GM12892 (cell line): ENCODE measurements at places on chromosomes 2 and 18.

GRCh38 chr2:148917431-148917830 lies 42.4 kb downstream of the KIF5C start:
- DNase-seq, result no peak

DNA sequence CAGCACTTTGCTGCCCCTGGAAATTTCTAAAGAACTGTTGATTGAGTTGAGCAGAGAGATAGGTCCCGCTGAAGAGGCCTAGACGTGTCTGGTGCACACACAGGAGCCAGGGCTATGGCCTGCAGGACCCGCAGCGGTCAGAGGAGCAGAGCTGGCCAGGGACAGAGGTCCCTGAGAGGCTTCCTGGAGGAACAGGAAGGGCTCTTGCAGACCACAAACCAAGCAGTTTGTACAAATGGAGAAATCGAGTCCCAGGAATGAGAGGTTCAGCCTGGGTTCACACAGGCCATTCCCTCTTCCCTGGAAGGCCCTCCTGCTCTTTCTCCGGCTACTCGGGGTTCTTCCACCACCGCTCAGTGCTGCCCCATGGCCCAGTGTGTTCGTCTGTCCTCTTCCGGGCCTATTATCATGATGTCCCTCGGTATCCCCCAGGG lies 1.2 kb upstream of the BIN1 start:
- DNase-seq, result no peak

GRCh38 chr2:26410764-26411243 lies 9.1 kb downstream of the DRC1 start:
- DNase-seq, result no peak

- no peak for DNase-seq
Measured at GRCh38 chr2:33247365-33247764, 229.1 kb upstream of the RASGRP3 start.

- no peak for DNase-seq
Measured at GRCh38 chr18:56146565-56146964, 491.8 kb downstream of the TXNL1 start.

DNA sequence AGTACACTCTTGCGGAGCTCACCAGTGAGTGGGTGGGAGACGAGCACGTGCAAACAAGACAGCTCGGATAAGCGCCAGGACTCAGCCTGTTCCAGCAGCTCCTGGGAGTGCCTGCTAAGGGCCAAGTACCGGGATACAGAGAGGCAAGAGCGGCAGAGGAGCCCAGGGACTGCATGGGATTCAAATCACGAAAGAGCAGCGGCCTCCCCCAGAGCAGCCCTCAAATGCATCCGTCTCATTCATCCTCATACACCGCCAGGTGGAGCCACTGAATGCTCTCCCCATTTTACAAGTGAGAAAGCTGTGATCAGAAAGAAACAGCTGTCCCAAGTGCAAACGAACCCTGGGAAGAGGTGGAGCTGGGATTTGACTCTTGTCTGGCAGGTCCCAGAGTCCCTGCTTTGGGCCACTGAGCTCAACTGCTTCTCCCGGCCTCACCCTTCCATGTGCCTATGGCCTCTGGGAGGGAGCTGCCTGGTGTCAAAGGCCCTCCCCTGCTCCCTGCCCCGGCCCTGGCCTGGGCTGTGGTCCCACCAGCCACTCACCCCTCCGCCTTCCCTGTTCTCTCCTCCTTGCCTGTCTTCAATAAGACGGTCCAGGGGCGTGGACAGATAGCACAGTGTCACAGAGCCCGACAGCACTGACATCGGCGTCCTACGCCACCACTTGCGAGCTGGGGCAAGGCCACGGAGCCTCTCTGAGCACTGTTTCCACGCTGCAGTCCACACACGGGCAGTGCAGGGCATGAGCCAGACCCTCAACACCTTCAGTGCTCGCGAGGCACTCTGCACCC lies 72.8 kb upstream of the TAF1B start:
- peak; percentile 69 for DNase-seq

GRCh38 chr2:15265889-15266288 lies 295.2 kb downstream of the NBAS start:
- no peak for DNase-seq

GRCh38 chr18:3508576-3509549 lies 58.9 kb downstream of the TGIF1 start:
- DNase-seq, result no peak

DNA sequence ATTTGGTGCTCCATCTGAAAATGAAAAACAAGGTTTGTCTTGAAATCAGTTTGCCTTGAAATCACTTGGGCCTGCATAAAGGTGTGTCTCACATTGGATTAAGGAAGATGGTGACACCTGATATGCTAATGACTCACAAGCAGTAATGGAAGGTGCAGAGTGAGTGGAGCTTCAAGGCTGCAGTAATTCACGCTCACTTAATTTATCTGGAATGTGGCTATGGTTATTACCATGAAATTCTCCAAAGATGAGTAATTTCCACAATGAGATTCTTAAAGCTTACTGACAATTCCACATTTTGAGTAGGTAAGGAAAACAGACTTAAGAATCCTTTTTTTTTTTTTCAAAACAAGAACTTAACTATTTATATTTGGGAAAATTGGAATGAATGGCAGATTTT lies 156.8 kb downstream of the PAX3 start:
- no peak for DNase-seq

- DNase-seq, result no peak
Measured at GRCh38 chr2:47720036-47720435, 62.9 kb upstream of the MSH6 start.

DNA sequence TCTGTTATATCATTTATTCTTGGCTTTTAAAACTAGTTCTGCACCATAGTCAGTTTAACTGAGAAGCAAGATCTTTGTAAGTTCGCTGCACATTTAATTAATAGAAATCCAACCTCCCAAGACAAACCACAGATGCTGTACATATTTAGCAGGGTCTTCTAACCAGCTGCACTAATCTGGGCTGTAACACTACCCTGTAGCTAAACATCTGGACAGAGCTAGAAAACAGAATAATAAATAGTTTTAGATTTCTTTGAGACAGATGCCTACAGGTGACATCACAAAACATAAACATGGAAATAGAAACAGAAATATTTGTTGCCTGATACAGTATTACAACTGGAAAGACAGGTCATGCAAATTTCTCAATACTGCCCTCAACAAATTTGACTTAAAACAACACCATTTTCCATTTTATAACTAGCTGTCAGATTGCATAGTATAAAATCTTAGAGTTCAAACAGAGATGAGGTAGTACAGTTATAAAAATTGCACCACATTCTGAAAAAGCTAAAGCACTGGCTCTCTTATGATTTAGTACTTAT lies 315.1 kb downstream of the NR4A2 start:
- DNase-seq, result no peak

- DNase-seq, result no peak
Measured at GRCh38 chr2:97739020-97739892, 25.9 kb downstream of the ZAP70 start.

DNA sequence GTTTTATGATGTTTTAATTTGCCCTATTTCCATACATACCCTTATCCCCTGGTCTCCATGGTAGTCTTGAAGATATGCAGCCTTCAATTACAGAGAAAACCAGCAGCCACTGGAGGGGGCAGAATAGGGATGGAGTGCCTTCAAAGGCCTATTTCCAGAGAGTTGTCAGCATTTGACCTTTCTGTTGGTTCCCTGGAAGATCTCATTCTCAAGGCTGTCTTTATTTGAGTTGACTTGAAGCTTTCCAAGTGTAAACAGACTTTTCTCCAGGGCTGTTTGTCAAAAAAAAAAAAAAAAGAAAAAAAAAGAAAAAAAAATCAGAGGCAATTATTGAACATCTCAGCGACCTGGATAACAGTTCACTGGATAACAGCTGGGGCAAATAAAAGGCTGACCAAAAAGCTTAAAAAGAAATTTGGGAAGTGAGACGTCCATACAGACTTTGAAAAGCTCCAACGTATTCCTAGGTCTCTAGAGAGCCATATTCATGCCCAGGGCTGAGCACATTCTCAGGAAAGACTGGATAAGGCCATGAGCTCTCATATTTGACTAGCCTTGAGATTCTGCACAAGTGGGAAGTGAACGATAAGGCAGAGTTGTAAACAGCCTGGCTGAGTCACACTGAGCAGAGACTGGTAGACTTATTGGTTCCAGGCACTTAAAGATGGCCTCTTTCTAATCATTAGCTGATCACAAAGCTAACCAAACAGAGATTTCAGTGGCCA lies 126.6 kb downstream of the VAPA start:
- DNase-seq, result no peak
